ENCODE measurements at places on chromosomes 16 and 17.

- DNase-seq: peak; percentile 37
Observed at GRCh38 chr17:77186141-77186604, 45.4 kb downstream of the SEC14L1 start.

- no peak for DNase-seq
Observed at GRCh38 chr16:79844603-79845002, 244.1 kb upstream of the MAF start.

DNA sequence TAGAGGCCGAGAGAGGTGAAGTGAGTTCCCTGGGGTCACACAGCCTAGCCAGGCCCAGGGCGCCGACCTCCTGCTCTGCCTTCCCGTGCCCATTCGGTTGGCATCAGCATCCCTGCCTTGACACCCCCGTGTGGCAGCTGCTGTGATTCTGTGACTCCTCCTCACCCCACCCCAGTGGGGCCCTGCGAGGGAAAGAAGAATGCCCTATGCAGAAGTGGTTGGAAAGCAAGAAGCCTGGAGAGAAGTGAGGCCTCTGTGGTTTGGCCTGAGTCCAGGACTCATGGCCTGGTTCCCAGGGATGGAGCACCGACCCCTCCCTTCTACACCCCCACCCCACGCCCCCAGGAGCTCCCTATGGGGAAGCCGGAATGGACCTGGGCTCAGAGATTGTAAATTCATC lies 296.2 kb downstream of the SEC14L1 start:
- peak; percentile 73 for DNase-seq

GRCh38 chr17:29617481-29618271 lies 5.0 kb downstream of the CORO6 start:
- peak; percentile 89 for DNase-seq

- DNase-seq: peak; percentile 43
Observed at GRCh38 chr17:42675965-42676423, 800 bp downstream of the PLEKHH3 start.

GRCh38 chr16:79202977-79203376 lies 397.6 kb downstream of the MAF start:
- DNase-seq: no peak

- DNase-seq: no peak
Observed at GRCh38 chr17:69407759-69408158, 6.7 kb upstream of the MAP2K6 start.

GRCh38 chr16:78773291-78773702 lies 673.8 kb downstream of the WWOX start:
- no peak for DNase-seq

DNA sequence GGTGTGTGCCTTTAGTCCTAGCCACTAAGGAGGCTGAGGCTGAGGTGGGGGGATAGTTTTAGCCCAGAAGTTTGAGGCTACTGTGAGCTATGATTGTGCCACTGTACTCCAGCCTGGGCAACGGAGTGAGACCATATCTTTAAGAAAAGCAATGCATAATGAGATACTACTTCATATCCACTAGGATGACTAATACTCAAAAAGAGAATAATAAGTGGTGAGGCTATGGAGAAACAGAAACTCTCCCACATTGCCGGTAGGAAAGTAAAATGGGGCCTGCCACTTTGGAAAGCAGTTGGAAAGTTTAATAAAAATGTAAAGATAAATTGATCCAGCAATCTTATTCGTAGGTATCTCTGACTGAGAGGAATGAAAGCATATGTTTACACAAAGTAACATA lies 4.6 kb upstream of the NPIPB2 start:
- DNase-seq: no peak

DNA sequence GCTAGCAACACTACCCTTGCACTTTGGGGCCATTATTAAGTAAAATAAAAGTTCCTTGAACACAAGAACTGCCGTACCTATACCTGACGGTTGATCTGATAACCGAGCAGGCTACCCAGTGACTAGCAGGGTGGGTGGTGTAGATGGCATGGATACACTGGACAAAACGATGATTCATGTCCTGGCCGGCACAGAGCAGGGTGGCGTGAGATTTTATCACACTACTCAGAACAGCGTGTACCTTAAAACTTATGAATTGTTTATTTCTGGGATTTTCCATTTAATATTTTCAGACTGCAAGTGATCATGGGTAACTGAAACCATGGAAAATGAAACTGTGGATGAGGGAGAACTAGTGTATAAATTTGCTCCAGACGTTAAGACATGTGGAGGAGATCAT lies 41.0 kb upstream of the MSI2 start:
- DNase-seq: no peak

- no peak for DNase-seq
Observed at GRCh38 chr17:6191405-6192324, 121.5 kb downstream of the WSCD1 start.

- DNase-seq: peak; percentile 26
Observed at GRCh38 chr17:54947396-54947795, 21.1 kb downstream of the COX11 start.

GRCh38 chr17:53719229-53719628 lies 103.5 kb upstream of the KIF2B start:
- DNase-seq: no peak

DNA sequence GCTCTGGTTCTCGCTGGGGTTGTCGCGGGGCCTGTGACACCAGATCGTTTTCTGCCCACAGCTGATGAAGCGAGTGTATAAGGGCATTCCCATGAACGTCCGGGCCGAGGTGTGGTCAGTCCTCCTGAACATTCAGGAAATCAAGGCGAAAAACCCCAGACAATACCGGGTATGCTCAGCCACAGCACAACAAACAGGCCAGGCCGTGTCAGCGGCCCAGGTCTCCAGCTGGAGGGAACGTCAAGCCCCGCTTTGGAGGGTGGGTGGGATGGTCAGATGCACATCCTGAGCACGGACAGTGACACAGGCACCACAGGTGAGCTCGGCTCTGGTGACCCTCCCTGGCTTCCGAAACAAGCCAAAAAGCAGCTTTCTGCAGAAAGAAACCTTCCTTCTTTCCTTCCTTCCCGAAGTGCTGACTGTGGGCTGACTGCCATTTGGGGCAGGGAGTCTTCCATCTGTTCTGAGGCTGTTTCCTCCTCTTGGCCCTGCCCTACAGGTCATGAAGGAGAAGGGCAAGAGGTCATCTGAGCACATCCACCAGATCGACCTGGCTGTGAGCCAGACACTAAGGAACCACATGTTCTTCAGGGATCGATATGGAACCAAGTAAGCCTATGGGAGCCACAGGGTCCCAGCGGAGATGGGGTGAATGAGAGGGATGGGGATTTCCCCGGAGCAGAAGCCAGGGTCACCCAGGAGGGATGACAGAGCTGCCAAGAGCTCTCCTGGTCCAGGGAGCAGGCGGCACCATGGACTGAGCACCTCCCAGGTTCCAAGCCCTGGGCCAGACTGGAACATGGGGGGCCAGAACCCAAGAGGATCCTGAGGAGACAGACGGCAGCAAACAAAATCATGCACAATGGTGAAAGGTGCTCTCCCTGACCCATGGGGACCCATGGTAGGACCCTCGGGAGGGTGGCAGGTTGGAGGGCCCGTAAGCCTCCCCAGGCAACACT lies 79.4 kb downstream of the GOSR1 start:
- DNase-seq: no peak

DNA sequence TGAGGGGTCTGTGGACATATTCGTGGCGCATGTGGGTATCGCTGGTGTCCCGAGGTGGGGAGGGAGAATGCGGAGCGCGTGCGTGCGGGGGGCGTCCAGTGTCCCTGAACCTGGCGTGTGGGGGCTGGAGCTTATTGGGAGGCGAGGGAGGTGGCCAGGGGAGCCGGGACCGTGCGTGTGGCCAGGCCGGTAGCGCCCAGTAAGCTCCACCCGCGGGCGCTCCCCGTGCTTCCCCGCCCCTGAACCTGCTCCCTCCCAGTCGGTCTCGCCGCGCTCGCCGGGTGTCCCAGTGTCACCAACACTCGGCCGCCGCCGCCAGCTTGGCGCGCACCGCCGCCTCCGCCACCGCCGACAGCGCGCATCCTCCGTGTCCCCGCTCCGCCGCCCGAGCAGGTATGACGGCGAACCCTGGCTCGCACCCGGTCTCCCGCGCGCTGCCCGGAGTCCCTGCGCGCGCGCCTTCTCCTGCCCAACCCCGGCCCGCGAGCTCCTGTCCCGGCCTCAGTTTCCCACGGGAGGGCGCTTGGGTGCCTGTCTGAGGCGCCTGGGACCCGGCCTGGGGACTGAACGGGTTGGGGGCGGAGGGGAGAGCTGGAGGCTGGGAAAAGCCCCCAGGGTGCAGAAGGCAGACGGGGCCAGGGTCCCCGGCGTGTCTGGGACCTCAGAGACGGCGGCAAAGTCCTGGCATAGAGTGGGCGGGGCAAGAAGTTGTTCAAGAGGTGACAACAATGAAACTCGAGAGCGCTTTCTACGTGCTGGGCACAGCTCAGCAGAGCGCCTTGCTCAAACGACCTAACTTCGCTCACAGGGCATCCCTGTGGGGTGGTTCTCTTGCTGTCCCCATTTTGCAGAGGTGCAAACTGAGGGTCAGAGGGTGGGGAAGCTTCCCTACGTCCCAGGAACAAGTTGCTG lies at the start of gene SCNN1B:
TSS of gene SCNN1B (plus strand) at position 258 of the 912 bp plus-strand sequence. CDS start 46,298 bp downstream, outside the sequence.
- no peak for DNase-seq

GRCh38 chr17:61294777-61295176 lies 104.9 kb upstream of the TBX2 start:
- no peak for DNase-seq

- DNase-seq: no peak
Observed at GRCh38 chr16:55002419-55002818, 71.8 kb downstream of the IRX5 start.

DNA sequence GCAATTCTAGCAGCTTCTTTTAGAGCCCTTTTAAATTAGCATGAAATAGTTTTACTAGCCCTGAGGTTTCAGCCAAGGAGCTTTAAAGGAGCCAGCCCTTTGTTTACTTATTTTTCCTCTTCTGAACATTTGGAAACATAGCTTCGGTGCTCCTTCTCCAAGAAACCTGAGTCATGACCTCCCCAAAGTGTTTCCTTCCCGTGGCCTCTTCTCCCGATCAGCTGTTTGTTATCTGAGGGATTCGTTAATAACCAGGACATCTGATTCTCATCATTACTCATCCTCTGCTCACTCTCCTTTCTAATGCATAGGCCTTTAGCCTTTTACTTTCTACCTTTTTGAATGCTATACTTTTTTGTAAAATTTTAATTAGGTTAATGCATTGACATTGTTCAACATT lies 204.5 kb downstream of the WWOX start:
- no peak for DNase-seq

DNA sequence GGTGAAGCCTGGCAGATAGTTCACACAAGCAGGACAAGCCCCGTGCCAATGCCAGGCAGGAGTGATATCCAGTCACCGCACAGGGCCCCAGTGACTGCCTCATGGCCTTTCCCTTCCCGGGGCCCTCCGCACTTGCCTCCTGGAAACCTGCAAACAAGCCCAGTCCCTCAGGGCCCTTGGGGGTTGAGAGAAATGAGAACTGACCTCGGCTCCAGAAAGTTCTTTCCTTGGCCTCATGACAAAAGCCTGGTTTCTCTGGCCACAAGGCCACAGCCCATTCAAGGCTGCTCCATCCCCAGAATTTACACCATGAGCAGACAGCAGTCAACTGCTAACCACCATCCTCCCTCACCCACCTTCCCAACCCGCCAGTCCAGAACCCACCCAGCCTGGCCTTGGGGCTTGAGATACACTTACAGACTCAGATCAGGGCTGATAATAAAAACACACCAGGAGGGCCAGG lies 77.6 kb downstream of the CCDC182 start:
- DNase-seq: no peak

GRCh38 chr17:45146890-45147580 lies 1.2 kb upstream of the HEXIM1 start:
- DNase-seq: no peak

DNA sequence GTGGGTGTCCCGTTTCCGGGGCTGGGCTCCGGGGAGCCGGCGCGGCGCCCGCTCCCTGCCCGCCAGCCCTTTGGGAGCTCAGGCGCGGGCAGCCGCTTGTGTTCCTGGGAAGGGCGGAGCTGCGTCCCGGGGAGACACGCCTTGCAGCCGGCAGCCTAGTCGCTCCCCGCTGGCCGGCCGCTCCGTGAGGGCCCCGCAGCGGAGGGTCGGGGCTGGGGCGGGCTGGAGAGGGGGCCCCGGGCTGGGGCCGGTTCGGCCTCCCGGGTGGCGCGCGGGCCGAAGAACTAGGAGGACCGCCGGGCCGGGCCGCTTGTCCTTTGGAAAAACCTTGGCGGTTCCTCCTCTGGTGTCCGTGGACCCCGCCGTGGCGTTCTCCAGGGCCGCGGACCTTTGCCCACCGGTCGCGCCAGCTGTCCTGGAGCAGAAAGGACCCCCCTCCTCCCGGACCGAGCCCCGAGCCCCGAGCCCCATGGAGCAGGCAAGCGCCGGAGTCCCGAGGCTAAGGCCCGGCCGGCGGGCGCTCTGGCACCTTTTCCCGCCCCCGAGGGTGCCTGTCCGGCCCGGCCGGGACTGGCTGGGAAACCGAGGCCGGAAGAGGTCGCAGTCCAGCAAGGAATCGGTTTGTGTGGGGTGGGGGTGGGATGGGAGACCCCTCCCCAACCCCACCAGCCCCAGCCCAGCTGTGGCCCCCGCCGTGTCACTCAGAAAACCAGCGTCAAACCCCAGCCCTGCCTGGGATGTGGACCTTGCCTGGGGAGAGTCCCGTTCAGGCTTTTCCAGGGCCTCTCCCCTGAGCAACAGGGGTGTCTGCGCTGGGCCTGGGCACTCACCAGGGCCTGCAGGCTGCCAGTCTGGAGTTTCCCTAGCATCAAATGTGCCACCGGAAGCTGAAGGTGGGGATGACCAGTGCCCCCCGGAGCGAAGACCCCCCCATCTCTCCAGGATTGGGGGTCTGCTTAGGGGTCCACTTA lies 6.8 kb upstream of the TBC1D3B start:
- no peak for DNase-seq

GRCh38 chr16:67563708-67564468 lies 1.6 kb downstream of the CTCF start:
- peak; percentile 52 for DNase-seq

DNA sequence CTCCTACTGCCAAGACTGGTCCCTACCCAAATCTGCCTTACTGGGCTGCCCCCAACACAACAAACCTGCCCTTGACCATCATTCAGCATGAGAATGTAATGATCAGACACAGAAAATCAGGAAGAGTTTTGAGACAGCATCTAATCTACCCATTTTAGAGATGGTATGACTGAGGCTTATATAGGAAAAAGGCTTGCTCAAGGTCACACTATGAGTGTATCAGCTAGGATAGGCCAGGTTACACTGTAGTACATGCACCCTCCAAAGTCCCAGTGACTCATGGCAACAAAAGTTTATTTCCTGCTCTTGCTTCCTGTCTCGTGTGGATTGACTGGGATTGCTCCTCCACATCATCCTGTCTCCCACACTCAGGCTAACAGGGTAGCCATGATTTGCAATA lies 27.9 kb downstream of the NLRC5 start:
- no peak for DNase-seq

DNA sequence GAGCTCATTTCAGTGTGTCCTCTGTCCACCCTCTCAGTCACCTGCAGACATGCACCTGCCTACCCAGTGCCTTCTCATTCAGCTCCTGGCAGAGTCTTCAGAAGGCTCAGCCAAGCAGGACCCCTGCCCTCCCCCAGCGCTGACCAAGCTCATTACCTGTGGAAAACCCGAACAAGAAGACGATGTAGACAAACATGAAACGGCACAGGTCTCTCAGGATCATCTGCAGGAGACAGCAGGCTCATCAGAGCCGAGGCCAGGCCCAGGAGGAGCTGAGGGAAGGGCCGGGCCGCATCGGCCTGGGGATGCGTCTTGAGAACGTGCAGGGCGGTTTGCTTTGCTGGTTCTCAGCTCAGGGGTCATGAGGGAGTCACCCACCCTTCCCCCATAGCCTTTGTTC lies 19.4 kb upstream of the TRPV3 start:
- DNase-seq: no peak

GRCh38 chr17:70099884-70100283 lies 24.9 kb downstream of the KCNJ16 start:
- DNase-seq: peak; percentile 15

- peak; percentile 33 for DNase-seq
Observed at GRCh38 chr17:37761059-37761458, 16.2 kb upstream of the HNF1B start.
